ENCODE measurements at places on chromosomes 12 and 14.

DNA sequence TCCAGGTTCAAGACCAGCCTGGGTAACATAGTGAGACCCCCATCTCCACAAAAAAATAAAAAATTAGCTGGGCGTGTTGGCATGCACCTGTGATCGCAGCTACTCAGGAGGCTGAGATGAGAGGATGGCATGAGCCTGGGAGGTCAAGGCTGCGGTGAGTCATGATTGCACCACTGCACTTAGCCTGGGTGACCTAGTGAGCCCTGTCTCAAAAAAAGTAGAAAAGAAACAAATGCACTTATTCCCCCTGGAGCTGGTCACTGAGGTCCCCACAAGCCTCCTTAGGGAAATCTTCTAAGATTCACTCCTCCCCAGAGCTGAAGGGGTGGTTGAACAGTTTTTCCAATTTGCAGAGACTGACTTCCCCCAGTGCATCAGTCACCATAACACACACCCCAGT lies 1.6 kb downstream of the CD9 start:
- DNase-seq: no peak

DNA sequence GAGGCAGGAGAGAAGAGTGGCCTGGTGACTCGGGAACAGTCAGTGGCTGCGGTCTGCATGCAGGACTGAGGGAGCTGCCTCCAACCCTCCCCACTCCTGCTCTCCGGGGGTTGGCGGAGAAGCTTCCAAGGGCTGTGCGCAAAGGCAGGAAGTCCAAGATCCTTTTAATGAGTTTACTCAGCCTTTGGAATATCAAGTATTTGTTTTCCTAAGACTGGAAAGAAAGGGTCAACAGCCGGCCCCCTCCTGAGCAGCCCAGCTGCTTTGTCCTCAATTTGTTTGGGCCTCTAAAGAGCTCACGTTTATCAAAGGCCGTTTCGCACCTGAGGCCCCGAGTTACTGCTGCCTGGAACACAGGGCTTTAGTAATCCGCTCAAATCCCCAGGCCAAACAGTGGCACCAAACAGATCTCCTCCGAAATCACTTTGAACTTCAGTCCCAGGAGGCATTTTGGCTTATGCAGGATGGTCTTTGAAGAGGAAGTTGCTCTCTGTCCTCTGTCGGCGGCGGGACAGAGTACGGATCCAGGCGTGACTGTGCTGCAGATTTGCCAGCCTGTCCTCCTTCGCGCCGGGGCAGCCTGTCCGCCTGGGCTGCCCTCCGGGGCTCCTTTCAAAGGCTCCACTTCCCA lies 117.2 kb upstream of the FZD10 start:
- no peak for DNase-seq

DNA sequence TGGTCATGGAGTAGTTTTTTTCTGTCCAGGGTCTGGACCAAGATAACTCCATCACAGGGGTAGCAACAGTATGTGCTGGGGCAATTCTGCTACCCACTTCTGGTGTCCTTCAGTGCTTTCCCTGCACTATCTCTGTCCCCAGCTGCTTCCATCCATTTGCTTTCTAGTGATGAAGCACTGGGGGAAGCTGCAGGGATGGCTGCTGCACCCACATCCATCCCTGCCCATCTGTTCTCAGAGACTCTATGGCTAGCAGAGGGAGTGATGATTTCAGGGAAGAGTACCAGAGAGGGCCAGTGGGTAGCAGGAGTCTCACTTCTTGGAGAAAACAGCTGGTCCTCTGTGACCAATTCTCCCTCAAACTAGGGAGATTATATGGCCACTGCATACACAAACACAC lies 44.1 kb downstream of the ETV6 start:
- DNase-seq: no peak

- DNase-seq: no peak
Measured at GRCh38 chr14:40282196-40282595, 850.0 kb upstream of the FBXO33 start.

GRCh38 chr12:59833408-59833807 lies 237.6 kb downstream of the SLC16A7 start:
- no peak for DNase-seq

GRCh38 chr12:60977966-60978365 lies 1282.2 kb upstream of the USP15 start:
- no peak for DNase-seq

DNA sequence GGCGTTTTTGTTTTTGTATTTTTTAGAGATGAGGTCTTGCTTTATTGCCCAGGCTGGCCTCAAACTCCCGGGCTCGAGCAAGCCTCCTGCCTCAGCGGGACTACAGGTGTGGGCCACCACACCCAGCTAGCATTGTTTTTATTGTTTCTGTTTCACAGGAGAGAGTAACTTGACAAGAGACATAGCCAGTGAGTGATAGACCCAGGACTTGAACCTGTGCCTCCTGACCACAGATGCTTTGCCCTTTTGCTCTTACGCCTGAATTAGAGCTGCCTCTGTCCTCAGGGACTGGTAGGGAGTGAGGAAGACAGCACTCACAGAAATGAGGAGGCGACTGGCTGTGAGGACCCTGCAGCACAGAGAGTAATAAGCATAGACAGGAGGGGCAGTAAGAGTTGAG lies 2.3 kb downstream of the EVL start:
- DNase-seq: no peak

DNA sequence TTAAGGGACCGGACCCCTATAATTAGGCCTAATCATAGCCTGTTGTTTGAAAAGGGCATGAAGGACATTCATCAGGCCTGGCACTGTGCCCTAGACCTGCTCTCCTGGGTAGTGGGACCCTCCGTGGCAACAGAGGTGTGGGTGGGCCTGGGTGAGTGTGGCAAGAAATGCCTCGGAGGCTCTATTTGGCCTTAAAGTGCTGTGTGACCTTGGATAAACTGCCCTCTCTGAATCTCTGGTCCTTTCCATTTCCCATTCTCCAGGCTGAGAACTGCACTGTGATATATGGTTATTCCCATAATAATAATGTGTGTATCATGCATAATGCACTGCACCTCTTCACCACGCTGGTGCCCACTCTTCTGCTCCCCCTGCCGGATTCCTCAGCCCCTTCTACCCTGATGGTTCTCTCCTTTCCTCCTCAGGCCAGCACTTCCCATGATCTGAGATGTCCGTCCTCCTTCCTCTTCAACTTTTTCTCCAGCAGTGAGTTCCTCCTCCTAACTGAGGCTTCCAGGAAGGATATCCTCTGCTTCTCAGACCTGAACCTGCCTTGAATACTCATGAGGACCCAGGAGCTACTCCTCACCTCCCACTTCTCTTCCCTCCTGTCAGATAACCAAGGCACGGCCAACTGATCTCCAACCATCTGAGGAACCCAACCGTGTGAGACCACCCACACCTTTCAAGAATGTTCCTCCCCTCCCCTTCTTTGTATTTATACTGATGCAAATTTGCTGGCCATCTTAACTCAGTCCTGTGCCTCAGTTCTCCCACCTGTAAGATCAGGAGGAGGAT lies 111.0 kb upstream of the PZP start:
- DNase-seq: peak; percentile 30

GRCh38 chr14:21917699-21918436 lies 244.2 kb upstream of the OR4E1 start:
- no peak for DNase-seq

- no peak for DNase-seq
Measured at GRCh38 chr12:131535779-131536178, 175.1 kb upstream of the SFSWAP start.

DNA sequence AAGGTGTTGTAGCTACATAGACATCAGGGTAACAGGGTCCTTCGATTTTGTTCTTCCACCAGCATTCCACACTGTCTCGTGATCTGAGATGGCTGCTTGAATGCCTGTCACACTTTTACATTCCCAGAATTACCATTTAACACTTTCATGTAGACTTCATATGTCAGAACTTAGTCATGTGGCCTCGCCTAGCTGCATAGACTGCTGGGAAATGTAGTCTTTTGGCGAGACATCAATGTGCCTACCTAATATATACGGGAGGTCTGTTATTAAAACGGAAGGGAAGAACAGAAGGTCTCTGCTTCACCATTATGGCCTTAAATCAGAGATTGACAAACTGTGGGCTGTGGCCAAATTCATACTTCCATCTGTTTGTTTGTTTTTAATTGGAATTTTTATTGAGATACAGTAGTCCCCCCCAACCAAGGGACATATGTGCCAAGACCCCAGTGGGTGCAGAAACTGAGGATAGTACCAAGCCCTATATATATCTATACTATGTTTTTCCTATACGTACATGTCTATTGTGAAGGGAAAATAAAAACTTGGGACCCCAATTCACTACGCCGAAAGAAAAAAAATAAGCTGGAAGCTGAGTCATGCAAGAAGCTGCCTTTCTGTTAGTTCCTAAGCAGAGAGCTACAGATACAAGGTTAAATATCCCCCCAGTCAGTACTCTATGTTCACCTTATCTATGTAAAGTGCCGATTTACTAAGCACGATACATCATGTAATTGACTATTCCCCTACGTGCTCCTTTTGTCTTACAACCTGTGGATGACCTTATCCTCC lies 11.3 kb upstream of the HRK start:
- DNase-seq: no peak

DNA sequence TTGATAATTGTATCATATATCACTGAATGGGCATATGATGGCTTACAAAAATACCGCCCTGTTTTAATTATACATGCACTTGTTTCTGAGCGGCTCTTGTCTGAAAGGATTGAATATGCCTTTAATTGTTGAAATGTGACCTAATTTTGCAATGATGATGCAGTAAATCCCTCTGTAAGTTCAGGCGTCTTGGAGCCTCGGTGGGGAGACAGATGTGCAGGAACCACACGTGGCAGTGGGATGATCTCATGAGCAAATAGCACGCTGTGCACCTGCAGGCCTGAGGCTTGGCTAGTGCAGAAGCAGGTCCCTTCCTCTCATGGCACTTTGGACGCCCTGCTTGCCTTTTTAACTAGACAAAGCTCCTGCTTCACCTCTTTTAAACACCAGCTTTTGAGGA lies 49.3 kb upstream of the ASPG start:
- DNase-seq: no peak

DNA sequence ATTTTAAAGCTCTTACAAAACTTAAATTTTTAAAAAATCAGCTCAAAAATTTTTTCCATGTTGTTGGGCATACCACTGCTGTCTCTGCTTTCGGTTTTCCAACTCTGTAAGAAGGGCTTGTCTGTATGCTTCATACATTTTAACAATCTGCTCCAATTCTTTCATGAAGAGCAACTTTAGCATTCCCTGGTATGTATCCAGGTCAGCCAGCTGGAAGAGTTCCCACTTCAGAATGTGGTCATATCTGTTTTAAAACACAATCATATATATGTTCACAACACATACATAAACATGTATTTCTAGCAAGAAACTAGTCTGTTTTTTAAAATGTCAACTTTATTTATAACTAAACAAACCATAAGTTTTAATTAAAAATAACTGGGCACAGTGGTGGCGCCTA lies 33.0 kb downstream of the SAV1 start:
- no peak for DNase-seq

DNA sequence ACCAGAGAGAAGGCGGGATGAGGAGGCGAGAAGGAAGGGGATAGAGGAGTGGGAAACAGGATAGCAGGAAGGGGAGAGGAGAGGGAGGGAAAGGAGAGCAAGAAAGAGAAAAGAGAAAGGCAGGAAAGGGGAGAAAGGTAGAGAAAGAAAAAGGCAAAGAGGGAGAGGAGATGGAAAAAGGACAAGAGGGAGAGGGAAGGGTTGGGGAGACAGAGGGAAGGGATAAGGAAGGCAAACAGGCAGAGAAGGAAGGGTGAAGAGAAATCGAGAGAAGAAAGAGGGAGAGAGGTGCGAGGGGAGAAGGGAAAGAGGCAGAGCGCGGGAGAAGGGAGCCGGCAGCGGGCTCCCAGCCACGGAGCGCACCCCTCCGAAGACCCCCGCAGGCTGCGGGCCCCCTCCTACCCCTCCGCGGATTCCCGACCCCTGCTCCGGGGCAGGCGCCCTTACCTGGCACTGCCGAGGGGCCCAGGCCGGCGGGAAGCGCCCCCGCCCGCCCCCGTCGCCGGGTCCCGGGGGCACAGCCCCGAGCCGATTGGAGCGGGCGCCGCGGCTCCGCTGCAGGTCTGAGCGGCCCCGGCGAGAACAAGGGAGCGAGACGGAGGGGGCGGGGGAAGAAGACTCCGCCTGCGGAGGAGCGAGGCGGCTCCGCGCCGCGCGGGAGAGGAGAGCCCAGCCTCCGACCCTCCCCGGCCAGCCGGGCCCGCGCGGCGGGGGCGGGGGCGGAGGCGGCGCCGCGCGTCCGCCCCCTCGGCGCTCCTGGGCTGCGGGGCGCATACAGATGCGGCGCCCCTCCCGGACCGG lies at the start of gene CDH24:
Gene CDH24 (minus strand): TSS at position 565 of the 801 bp plus-strand sequence. CDS start 1,787 bp downstream, outside the sequence.
- DNase-seq: peak; percentile 81

- no peak for DNase-seq
Measured at GRCh38 chr12:25771041-25771440, 187.4 kb upstream of the RASSF8 start.

DNA sequence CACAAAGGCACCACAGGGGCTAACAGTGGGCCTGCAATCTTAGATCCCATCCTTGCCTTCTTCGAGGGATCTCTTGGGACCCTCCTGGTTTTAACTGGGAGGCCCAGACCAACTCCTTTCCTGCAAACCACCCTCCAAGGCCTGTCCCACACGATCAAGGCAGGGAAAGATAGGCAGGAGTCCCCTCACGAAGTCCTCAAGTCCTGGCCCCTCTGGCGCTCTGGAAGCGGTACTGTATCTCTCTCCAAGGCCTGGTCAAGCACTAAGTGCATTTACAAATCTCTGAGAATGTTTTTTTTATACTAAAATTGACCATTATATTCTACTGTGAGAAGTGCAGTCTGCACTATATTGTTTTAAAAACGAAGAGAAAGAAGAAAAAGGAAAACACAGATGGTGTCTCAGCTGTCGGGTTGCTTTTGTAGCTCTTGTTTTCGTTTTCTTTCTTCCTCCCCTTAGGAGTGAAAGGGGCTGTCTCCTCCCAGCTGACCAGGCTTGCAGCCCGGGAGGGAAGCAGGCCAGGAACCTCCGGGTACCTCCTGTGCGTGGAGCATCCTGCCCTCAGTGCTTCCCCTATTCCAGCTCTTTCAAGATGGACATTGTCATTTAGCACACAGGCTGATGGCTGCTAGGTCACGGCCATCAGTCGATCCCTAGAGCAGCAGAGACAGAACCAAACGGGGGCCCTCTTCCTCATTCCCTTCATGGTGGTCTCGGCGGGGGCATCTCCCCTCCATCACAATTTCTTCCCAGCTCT lies 56.7 kb downstream of the FAM222A start:
- peak; percentile 32 for DNase-seq

DNA sequence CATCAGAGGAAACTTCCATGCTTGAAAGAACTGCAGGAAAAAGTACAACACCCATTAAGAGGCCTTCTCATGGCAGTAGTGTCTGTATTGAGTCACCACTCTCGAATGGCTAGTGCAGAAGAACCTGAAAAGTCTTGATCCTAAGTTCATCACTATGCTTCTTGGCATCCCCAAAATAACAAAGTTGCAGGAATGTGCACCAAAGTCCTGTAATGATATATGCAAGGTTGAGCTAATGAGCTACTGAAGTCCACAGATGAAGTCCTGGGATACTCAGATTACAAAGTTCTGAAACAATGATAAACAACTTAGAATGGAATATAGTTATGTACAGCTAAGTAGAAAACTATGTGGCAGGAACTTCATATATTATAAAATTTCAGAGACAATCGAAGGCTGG lies 545.4 kb downstream of the FOXG1 start:
- no peak for DNase-seq

DNA sequence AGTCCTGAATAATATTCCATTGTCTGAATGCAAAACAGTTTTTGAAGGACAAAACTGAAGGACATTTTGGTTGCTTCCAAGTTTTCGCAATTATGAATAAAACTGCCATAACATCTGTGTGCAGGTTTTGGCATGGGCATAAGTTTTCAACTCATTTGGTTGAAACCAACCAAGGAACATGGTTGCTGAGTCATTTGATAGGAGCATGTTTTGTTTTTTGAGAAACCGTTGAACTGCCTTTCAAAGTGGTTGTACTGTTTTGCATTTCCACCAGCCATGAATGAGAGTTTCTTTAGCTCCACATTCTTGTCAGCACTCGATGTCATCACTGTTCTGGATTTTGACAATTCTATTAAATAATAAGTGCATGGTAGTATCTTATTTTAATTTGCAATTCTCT lies 23.0 kb upstream of the GSG1 start:
- no peak for DNase-seq

Data from right forelimb (tissue), 1 donor.